NCI-H1930 (cell line): ENCODE measurements at places on chromosomes 7 and 10.

GRCh38 chr10:119863951-119864565 lies 8.6 kb downstream of the MCMBP start:
- DNase-seq = no peak

- DNase-seq = no peak
These were observed 94.5 kb upstream of the ARMC3 start for GRCh38 chr10:22833353-22833752.

- peak; percentile 29 for DNase-seq
These were observed 5.6 kb upstream of the ZNF518A start for GRCh38 chr10:96124230-96125141.

DNA sequence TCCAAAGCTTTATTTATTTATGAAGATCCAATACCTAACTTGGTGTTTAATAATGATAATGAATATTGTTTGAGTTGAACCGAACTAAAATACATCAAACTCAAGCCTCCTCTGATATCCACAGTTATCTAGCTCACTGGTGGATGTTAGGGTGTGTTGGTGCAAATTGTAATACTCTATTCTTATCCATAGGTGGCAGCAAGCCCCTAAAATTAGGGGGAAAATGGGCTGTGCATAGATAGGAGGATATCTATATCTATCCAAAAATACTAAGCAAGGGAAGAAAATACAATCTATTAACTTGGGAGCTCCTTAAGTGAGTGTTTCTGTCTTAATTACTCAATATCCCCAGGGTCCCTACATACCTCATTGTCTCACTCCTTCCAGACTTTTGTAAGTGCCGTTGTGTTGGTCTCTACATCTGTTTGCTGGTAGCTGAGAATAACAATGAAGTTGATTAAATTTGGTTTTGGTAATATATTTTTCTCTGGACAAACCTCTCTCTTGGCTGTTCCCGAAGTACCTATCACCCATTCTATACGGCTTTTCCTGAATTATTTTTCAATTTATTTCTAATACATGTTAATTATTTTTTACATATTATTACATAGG lies 55.0 kb upstream of the VWDE start:
- peak; percentile 25 for DNase-seq

- DNase-seq = no peak
These were observed 618.6 kb upstream of the CNTNAP2 start for GRCh38 chr7:145497911-145498525.
